ENCODE measurements at places on chromosomes 1 and 21.

DNA sequence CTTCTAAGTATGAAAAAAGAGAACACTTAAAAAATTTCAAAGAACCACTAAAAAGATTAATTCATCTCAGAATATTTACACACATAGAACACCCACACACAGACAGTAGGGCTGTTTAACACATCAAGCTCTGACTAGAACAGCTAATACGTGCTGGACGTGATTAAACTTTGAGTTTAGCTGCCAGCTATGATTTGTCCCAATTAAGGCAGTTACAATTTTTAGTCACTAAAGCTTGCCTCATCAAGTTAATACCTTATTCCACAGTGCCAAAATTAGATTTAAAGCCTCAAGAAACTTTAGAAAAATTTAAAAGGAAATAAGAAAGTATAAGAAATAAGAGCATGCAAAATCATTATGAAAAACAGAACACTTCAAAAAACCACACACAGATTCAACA is 18.9 kb downstream of the SLC16A1 start:
- no peaks in the 10 kb centered on the region for H3K27me3 ChIP-seq
- no peak overlapping the region for H3K4me3 ChIP-seq
- H3K4me1 ChIP-seq: no peaks in the 10 kb centered on the region
- no peak for DNase-seq

GRCh38 chr1:161482610-161483009 is 22.6 kb upstream of the FCGR2A start:
- no peak overlapping the region for H3K4me3 ChIP-seq
- H3K27me3 ChIP-seq: no peaks in the 10 kb centered on the region
- no peaks in the 10 kb centered on the region for H3K4me1 ChIP-seq
- H3K27ac ChIP-seq: no peak overlapping the region
- H3K36me3 ChIP-seq: no peaks in the 10 kb centered on the region
- no peak for DNase-seq

- no peak for DNase-seq
- no peak overlapping the region for H3K4me3 ChIP-seq
- H3K27me3 ChIP-seq: no peaks in the 10 kb centered on the region
- no peaks in the 10 kb centered on the region for H3K36me3 ChIP-seq
Observed at GRCh38 chr1:199733125-199733524, 294.4 kb upstream of the NR5A2 start.

GRCh38 chr1:2229037-2229864 is 1.1 kb downstream of the SKI start:
- H3K4me1 ChIP-seq: peaks cover 37% of the 10 kb centered on the region
- DNase-seq: peak; percentile 92
- H3K36me3 ChIP-seq: no peaks in the 10 kb centered on the region
- H3K27ac ChIP-seq: peak overlapping the region; percentile 44
- peak overlapping the region; percentile 64 for H3K4me3 ChIP-seq

GRCh38 chr1:56429288-56429687 is 150.1 kb downstream of the PLPP3 start:
- no peak overlapping the region for H3K27ac ChIP-seq
- H3K4me1 ChIP-seq: no peaks in the 10 kb centered on the region
- no peak for DNase-seq
- no peaks in the 10 kb centered on the region for H3K36me3 ChIP-seq
- H3K27me3 ChIP-seq: no peaks in the 10 kb centered on the region
- no peak overlapping the region for H3K4me3 ChIP-seq

- H3K27ac ChIP-seq: no peak overlapping the region
- H3K4me1 ChIP-seq: peaks cover 3% of the 10 kb centered on the region
- no peak overlapping the region for H3K4me3 ChIP-seq
- no peaks in the 10 kb centered on the region for H3K27me3 ChIP-seq
- no peaks in the 10 kb centered on the region for H3K36me3 ChIP-seq
Observed at GRCh38 chr1:54463259-54464030, 57.3 kb upstream of the SSBP3 start.

- H3K4me1 ChIP-seq: peaks cover 8% of the 10 kb centered on the region
- H3K36me3 ChIP-seq: no peaks in the 10 kb centered on the region
- H3K27me3 ChIP-seq: no peaks in the 10 kb centered on the region
- no peak overlapping the region for H3K4me3 ChIP-seq
Observed at GRCh38 chr21:27286760-27287159, 319.9 kb upstream of the ADAMTS5 start.

DNA sequence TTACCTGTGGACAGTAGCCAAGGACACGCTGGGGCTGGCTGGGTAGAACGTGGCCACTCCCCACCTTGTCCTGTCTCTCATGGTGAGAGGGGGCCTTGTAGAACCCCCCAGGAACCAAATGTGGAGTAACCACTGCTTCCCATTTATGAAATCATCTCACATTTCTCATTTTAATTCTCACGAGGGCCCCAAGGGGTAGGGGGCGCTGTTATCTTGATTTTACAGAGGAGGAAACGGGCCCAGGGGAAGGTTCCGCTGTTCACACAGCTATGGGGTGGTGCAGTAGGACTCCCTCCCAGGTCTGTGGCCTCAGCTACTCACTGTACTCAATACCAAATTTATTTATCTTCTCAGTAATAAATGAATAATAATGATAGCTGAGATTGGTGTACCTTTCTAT is 5.5 kb downstream of the SMPDL3B start:
- H3K27me3 ChIP-seq: no peaks in the 10 kb centered on the region
- H3K4me3 ChIP-seq: no peak overlapping the region
- no peak for DNase-seq
- H3K27ac ChIP-seq: no peak overlapping the region

- DNase-seq: no peak
- H3K27me3 ChIP-seq: no peaks in the 10 kb centered on the region
- no peaks in the 10 kb centered on the region for H3K36me3 ChIP-seq
- peaks cover 7% of the 10 kb centered on the region for H3K4me1 ChIP-seq
- no peak overlapping the region for H3K27ac ChIP-seq
Observed at GRCh38 chr1:31441073-31441472, 28.1 kb downstream of the SERINC2 start.

DNA sequence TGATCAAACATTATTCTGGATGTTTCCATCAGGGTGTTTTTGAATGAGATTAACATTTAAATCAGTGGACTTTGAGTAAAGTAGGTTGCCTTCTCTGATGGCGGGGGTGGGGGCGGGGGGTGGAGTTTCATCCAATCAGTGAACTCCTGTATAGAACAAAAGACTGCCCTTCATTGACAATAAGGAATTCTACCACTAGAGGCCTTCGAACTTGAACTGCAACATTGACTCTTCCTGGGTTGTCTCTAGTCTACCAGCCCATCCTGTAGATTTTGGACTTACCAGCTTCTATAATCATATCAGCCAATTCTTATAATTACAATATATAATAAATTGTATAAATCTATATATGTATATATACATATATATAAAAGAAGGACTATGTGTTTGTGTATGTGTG is 520.4 kb upstream of the CXADR start:
- no peak overlapping the region for H3K27ac ChIP-seq
- H3K36me3 ChIP-seq: no peaks in the 10 kb centered on the region
- DNase-seq: no peak

DNA sequence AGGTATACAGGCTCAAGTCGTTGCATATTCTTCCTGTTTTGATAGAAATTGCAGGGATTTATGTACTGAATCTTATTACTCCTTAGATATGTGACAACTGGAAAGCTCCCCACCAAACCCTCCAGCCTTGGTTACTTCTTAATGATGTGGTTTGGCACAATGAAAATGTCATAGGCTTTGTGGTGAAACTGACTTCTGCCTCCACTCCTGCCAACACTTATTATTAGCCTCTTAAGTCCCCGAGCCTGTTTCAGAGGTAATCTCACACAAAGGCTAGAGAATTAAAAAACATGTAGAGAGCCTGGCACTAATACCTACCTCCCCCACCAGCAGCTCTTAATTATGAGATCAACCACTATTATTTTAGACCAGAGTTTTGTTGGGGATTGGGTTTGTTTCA is 4.2 kb downstream of the COX20 start:
- no peaks in the 10 kb centered on the region for H3K27me3 ChIP-seq
- peaks cover 13% of the 10 kb centered on the region for H3K36me3 ChIP-seq
- H3K4me1 ChIP-seq: peaks cover 22% of the 10 kb centered on the region
- no peak for DNase-seq
- H3K27ac ChIP-seq: no peak overlapping the region
- H3K4me3 ChIP-seq: no peak overlapping the region

DNA sequence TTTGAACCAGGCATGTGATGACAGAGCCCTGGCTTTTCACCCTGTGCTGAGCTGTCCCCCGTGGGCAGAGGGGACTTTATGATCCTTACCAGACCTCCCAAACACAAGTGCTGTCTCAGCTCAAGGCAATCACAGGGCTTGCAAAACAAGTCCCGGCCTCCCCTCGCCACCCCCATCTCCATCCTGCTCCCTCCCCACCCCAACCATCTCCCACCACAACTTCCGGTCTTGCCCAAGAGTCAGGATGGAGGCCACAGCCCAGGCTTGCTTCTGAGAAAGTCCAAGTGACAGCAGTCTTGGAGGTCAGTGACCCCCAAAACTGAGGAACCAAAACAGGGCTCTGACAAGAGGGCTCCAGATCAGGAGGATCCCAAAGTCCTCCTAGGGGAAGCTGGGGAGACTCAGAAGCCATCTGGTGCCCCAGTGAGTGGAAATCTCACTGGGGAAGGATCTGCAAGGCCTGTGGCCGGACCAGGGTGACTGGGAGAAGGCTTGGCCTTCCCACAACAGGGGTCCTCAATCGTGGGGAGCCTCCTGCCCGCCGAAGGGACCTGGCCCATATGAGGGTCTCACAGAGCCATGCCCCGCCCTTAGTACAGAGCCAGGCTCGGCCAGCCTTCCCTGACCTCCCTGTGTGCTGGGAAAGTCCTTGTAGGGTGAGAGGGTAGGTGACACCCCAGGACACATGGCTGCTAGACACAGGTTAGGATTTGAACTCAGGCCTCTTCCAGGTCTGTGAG is 4.5 kb upstream of the SDC3 start:
- no peaks in the 10 kb centered on the region for H3K27me3 ChIP-seq
- no peak overlapping the region for H3K27ac ChIP-seq
- H3K36me3 ChIP-seq: no peaks in the 10 kb centered on the region
- no peak overlapping the region for H3K4me3 ChIP-seq
- DNase-seq: peak; percentile 59
